NCI-H1105 (cell line): ENCODE measurements at places on chromosomes 3 and 15.

GRCh38 chr15:42724276-42724675, 12.7 kb downstream of the CDAN1 start:
- DNase-seq: no peak

DNA sequence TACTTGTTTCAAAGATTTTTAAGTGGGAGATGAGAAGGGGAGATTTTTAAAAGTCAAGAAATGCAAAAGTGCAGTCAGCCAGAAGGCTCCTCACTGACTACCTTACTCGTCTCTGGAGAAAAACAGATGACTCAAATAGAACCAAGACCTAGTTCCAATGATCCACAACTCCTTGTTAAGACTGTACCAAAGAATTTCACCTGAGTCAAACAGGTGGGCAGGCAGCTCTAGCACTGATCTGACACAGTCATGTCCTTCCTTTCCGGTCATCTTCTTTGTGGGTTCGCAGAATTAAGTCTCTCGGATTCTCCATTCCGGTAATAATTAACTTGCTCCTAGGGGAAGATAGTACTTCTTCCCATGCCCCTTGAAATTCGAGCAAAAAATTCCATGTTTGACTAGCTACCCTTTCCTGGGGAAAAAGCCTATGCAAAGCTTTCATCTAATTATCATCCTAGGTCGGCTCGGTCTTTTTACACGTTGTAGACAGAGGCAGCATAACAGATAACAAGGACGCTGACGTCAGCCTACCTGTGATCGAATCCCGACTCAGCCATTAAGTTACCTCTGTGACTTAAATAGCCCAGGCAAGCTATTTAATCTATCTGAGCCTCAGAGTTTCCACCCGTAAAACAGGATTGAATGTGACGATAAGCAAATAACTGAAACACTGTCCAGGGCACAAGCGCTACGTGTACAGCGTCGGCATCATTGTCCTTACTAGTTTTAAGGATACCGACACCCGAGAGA, 758 bp downstream of the SELENOK start:
- DNase-seq: no peak

DNA sequence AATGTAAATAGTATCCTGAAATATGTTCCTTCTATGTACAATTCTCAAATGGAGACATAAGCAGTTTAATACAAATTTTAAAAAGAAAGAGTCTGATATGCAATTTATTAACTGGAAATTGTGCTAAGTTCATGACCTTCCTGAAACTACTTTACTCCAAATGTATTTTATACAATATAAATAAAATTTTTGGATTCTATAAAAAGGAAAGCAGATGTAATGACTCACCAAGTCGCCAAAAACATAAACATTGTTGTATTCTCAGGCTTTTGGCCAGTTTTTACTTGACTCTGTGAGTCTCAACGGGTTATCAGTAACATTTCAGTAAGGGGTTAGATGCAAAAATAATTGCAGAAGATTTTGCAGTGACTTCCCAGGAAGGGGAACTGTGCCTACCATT, 948.2 kb downstream of the EPHA3 start:
- no peak for DNase-seq

GRCh38 chr15:62896969-62897486, 145.5 kb upstream of the TPM1 start:
- no peak for DNase-seq

- DNase-seq: no peak
Measured at GRCh38 chr15:82832601-82833361, 23.4 kb downstream of the WHAMM start.

- DNase-seq: no peak
Measured at GRCh38 chr3:38575279-38575843, 74.1 kb downstream of the SCN5A start.

DNA sequence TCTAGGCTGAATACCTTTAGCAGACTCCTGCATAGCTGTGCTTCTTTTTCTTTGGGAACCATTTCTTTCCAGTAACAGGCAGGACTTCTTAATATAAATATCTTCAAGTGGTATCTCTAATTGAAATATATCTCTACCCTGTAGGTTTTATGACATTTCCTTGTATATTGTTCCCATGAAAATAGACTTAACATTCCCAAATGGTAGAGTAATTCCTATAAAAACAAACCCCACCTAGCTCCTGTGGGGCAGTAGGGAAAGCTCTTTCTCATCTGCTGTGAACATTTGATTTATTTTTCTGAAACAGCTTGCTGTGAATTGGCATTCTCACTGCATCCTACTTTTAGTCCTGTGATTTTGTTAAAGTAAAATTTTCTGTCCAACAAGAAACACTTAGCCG, 20.8 kb downstream of the SELENOT start:
- DNase-seq: no peak

GRCh38 chr3:164222197-164222596, 856.1 kb downstream of the SI start:
- DNase-seq: peak; percentile 86

- DNase-seq: no peak
Measured at GRCh38 chr3:122577409-122578031, at the start of gene PARP15. TSS of gene PARP15 (plus strand) at chr3:122577650. CDS start at chr3:122577668, 18 bp downstream.

DNA sequence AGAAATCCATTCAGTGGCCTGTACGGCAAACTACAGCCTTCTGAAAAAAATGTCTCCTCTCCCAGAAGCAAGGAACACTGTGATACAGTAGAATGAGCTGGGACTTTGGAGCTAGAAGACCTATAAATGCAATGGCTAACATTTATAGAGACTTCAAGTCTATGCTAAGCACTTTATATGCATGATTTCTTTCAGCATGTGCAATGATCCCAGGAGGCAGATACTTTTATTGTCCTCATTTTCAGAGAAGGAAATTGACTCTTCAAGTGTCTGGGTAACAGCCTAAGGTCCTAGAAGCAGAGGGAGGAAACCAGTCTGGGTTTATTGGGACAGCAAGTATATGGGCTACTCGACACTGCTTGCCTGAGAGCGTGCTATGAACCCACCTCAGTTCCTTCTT, 140.9 kb downstream of the ALDH1A2 start:
- no peak for DNase-seq

GRCh38 chr3:13638927-13639326, 90.0 kb downstream of the FBLN2 start:
- DNase-seq: no peak

DNA sequence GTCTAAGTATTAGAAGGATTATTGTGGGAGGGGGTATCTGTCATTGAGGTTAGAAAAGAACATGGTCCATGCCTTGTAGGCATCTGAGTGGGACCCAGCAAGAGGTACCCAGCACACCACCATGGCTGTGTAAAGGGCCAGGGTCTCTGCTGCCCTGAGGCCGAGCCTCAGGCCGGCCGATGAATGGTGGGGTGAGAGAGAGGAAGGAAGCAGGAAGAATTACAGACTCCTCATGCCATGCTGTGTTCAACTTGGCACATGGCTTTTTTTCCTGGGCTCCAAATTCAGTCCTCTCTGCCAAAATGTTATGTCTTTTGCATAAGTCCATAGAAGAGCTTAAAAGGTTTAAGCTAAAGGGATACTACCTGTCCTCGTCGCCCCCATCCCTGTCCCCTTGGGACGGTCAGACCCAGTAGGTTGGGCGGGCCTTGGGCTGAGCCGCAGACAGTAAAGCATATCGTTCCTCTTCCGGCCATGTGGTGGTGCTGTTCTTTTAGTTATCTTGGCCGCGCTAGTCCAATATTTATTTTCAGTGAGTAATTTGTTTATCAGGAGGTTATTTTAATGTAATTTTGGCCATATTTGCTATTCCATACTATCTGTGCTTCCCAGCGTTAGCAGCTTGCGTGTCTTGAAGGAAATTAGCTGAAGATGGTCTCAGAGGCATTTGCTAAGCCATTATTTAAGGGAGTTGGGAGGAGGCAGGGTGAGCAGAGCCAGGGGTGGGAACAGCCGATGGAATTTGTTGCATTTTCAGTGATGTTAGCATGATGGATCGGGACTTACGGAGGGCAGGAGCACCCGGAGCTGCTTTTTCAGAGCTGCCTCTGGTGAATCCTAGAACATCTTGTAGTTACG, 152.4 kb downstream of the AGBL1 start:
- peak; percentile 1 for DNase-seq

GRCh38 chr3:61780016-61780415, 218.6 kb downstream of the PTPRG start:
- no peak for DNase-seq
